ENCODE measurements at places on chromosomes 16 and 17.

DNA sequence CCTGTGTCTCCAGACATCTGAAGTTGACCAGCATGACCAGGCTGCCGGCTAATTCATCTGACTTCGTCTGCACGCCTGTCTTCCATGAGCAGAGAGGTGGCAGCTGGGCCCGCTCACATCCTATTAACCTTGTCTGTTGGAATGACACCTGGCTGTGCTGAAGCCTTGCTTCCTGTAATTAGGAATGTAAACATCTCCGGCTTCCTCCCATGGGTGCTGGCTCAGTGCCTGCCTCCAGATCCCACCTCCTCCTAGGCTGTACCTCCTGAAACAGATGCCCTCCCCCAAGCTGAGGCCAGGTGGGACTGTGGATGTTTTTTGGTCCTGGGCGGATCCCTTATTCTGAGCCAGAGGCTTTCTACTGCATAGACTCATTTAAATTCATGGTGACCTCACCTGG, 296.3 kb downstream of the HS3ST4 start:
- no peak for DNase-seq

- DNase-seq: no peak
These were observed 392 bp upstream of the ABHD15 start for GRCh38 chr17:29567304-29567553.

- peak; percentile 64 for DNase-seq
These were observed 2.8 kb upstream of the PYCR1 start for GRCh38 chr17:81939881-81940385.

- DNase-seq: no peak
These were observed 94.6 kb downstream of the ITFG1 start for GRCh38 chr16:47366228-47366627.

DNA sequence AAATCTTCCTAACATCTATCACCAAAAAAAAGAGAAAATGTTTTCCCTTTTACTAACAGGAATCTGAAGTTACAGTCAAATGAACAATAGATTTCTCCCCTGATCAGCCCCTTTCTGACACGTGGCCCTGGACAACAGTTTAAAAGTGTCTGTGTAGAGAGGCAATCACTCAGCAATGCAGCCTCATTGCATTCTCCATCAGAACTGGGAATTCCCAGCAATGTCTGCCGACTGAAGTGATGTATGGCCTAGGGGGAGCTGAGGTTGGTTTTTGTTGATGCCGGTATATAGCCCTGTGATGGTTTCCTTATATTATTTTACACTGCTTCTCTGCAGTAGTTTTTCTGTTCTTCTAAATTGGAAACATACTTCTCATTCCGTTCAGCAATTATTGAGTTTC, 904.3 kb upstream of the CDH8 start:
- DNase-seq: no peak

DNA sequence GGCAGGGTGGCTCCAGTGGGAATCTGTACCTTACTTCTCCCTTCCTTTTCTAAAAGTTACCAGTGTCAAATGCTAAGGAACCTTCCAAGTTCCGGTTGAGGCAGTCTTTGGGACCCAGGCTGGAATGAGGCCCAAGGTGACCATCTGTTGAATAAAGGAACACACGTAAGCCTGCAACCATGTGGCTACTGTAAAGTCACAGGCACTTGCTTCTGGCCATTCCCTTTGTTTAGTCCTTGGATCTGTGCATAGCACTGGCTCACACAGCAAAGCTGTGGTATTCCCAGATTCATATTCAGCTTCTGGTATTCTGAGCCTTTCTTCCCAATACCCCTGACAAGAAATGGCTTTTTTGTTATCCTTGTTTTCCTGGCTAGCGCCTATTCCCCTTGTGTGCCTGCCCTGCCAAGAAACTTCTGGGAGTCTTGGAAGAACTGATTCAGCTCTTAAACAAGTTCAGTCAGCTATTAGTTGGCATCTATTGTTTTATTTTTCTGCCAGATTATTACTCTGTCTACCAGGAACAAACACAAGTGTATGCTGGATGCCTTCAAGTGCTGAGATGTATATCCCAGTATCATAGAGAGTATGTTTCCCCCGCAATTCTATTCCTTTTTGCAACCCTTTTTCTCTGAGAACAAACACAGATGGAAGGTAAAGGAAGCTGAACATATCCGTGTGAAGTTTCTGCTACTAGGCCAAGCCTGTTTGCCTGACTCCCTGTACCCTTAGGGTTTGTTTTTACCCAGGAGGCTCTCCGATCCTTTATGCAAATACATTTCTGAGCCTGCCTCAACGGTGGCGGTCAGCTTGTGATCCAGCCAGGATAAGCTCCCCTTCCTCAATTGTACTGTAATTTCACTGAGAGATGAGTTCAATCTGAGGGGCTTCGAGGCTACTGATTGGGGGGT, 13.2 kb downstream of the TMEM238L start:
- no peak for DNase-seq

DNA sequence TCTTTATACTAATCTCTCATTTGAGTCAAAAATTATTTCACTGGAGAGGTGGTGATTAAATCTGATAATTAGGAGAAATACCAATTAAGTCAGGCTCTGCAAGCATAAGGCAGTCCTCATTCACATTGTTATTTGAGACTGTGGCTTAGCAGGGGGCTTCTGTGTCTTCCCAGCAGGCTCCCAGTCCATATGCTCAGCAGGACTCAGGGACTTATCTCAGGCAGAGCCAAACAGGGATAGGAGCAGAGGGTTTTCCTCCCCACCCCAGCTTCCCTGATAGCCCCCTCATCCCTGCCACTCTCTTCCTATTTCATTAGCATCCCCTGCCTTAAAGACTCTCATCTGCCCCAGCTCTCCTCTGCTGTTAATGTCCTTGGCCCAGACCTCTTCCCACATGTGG, 104.3 kb upstream of the DNAH9 start:
- DNase-seq: no peak

- DNase-seq: no peak
These were observed 607.5 kb downstream of the TOX3 start for GRCh38 chr16:51939378-51939871.

DNA sequence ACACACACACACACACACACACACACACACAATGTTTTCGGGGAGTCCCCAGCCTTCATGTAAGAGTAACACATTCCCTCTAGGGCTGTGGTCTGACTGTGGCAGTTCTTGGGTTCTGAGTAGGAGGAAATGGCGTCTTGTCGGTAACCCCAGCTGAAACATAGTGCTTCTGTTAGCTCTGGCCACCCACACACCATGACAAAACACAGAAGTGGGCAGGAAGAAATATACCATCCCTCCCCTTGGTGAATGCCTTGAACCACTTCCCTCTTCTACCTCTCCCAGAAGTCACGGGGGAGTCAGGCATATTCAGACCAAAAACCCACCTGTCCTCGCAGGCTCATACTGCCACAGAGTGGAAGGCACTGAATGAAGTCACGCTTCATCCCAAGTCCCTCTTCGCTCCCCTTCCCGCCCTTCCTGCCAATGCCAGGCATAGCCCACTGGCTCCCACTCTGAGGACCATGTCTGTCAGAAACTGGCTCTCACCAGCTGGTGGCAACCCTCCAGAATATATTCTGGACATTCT, 11.5 kb downstream of the SLC35B1 start:
- DNase-seq: no peak

DNA sequence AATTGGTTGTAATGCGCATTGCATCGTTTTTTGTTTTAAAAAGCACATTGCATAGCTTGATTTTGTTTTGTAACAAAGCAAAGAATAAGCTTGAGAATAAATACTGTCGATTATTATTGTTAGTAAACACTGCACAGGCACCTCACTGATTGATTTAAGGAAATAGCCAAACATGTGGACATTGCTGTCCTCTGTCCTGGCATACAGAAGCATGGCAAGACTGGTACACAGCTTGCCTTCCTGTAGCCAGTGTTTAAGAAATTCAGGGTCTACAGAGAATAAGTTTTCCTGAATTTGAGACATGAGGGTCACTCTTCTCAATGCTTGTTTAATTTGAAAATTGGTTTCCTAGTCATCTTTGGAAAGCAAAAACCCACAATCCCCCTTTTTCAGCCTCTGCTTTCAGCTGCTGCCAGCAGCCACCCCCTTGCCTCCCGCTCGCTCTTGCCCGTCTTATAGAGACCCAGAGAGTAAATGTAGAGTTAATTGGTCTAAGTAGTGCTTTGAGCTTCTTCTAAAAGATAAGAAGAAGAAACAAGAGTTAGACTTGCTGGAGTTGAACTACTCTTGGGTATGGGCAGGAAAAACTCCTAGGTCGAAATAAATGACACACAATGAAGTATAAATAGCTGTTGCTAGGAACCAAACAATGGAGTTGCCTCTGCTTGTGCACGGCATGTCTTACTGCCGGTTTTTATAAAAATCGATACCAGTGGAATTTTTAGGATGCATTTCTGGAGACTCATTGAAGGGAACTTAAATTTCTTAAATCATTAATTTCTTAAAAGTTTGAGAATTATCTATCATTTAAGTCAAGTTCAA, 116.6 kb downstream of the MRTFB start:
- no peak for DNase-seq

DNA sequence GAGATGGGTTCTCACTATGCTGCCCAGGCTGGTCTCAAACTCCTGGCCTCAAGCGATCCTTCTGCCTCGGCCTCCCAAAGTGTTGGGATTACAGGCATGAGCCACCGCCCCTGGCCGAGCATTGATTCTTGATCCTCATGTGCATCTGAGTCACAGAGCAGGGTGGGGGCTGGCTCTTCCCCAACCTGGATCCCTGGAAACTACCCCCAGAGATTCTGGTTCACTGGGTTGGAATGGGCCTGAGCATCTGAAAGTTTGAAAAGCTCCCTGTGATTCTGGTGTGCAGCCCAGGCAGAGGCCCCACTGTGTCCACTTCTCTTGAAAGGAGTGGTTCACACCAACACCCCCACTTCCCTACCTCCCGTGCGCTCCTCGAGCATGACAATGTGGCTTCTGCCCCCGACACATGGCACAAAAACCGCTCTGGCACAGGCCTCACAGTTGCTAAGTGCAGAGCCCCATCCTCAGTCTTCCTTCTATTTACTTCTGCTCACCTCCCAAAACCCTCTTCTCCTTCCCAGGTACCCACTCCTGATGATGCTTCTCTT, 4.6 kb downstream of the QPRT start:
- DNase-seq: no peak

GRCh38 chr17:12568358-12569251, 97.1 kb upstream of the MYOCD start:
- DNase-seq: no peak

- DNase-seq: no peak
These were observed 11.6 kb downstream of the KRT33A start for GRCh38 chr17:41338961-41339485.

DNA sequence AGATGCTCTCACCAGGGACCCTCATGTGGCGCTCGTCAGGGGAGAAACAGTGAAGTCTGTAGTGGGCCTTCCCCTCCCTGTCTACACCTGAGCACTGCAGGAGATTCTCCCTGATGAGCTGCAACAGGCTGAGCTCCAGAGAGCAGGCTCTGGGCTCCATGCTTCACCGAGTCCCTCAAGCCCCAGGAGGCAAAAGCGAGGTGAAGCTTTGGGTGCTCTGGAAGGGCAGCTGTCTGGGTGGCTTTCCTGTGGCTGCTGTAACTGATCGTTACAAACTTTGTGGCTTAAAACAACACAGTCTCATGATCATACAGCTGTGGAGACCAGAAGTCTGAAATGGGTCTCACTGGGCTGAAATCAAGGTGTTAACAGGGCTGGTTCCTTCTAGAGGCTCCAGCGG, 12.1 kb upstream of the CD300LD start:
- DNase-seq: no peak

GRCh38 chr17:40857535-40857934, 9.5 kb downstream of the KRT12 start:
- DNase-seq: no peak

GRCh38 chr17:74414510-74414909, 17.4 kb upstream of the GPRC5C start:
- DNase-seq: no peak

DNA sequence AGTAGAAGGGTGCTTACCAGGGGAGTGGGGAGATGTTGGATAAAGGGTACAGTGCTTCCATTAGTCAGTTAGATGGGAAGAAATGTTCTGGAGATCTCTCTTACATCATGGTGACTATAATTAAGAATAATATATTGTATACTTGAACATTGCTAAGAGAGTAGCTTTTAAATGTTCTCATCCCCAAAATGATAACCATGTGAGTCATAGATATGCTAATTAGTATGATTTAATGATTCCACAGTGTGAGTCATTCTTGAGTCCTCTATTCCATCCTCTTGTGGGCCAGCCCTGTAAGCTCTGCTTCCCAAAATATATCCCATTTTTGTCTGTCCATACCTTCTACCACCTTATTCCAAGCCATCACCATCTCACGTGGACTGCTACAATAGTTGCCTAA, 80.6 kb upstream of the CDH11 start:
- DNase-seq: no peak

DNA sequence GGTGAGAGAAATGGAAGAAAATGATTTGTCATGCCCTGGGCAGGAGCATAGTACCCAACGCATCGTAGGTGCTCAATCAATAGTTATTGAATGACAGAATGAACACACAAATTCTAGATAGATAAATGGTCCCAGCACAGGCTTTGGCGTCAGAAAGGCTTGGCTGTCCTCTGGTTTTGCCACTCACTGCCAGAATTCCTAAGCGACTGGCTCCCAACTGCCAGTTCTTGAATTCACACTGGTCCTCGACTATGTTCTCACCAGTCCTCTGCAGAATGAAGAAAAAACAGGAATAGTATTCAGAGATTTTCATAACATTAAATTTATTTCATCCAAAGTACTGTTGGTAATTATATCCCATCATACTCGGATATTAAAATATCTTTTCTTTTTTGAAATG, 163.1 kb upstream of the NOL11 start:
- DNase-seq: no peak

- DNase-seq: no peak
These were observed 4.4 kb downstream of the NTAN1 start for GRCh38 chr16:15051387-15051951.

GRCh38 chr16:76574651-76575050, 297.4 kb downstream of the CNTNAP4 start:
- no peak for DNase-seq

- DNase-seq: no peak
These were observed 5.0 kb downstream of the CA4 start for GRCh38 chr17:60154616-60155426.

DNA sequence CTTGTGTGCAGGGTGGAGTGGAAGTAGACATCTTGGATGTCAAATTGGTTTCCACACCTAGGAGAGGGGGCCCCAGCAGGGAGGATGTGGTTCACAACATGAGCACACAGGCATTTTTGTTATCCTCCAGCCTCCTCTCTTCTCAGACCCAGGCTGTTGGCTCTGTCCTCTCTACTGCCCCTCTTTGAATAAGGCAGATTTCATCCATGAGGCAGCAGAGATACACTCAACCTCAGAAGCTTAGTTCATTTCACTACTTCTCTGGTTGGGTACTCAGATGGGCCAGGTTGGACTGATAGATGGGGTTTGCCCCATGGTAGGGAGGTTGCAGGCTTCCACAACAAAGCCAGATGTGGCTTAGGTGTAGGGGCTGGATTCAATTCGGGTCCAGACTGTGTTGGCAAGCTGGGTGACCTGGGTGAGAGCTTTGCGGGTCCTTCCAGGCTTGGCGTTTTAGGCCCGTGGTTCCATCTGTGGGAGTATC, 22.2 kb upstream of the NFATC3 start:
- DNase-seq: no peak

All from uterus (tissue), 4 donors.